Nasal cavity respiratory epithelium epithelial cell of viscerocranial mucosa (primary cell): ENCODE measurements at places on chromosomes 11 and 22. TPM values are rescaled to one million over a fixed set of nuclear protein-coding genes. Genes with fewer than 3 reads are reported as not detected.

Gene JHY
- 2.4 and 6.1 TPM in 2 replicates for total RNA-seq

Gene C11orf42
- total RNA-seq, result not detected in 2 replicates

Gene APOA1
- not detected in 2 replicates for total RNA-seq

Gene CHST1
- 0.14 and 1.7 TPM in 2 replicates for total RNA-seq

Gene C22orf15
- total RNA-seq, result not detected in 2 replicates
